Muscle of arm (tissue), 14 donors: ENCODE measurements at places on chromosomes 12 and 14. TPM values are rescaled to one million over a fixed set of nuclear protein-coding genes. Genes with fewer than 3 reads are reported as not detected.

- DNase-seq: no peak
Measured at GRCh38 chr12:93638954-93639353, 38.2 kb upstream of the CRADD start.

DNA sequence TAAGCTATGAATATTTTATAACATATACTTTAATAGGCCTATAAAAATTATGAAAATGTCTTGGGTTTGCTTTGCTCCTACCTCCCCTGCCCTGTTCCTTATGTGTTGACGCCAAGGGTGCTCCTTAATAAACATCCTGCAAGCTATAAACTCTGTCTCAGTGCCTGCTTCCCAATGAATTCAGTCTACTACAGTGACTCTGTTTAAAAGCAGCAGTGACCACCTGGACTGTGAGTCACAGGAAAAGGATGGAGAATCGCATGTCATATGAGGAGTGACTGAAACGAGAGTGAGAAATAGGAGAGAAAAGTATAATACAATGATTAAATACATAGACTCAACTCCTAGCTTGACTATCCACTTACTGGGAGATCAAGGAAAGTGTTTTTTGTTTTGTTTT is 41.1 kb upstream of the CFAP54 start:
- DNase-seq: no peak

- no peak for DNase-seq
Measured at GRCh38 chr12:3131129-3131528, 54.0 kb downstream of the TSPAN9 start.

DNA sequence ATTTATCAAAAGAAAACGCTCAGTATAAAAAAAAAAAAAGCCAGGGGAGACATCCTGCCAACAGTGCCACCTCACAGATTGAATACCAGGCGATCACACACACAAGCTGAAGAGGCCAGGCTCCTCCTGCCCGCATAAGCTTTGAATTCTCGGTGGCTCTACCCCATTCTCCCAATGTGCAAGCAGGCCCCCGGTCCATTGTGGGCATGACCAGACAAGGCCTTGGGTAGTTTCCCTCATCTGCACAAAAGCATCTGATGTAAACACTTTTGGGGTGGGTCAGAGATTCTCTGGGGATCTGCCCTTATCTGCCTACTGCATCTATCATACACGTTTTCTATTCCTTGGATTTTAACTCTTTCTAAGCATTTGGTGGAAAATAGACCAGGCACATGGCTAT is 16.2 kb downstream of the KLRF2 start:
- no peak for DNase-seq

GRCh38 chr12:89327486-89328094 is 24.7 kb downstream of the DUSP6 start:
- DNase-seq: no peak

GRCh38 chr12:104064842-104065427 is 604 bp downstream of the HCFC2 start:
- DNase-seq: peak; percentile 31

DNA sequence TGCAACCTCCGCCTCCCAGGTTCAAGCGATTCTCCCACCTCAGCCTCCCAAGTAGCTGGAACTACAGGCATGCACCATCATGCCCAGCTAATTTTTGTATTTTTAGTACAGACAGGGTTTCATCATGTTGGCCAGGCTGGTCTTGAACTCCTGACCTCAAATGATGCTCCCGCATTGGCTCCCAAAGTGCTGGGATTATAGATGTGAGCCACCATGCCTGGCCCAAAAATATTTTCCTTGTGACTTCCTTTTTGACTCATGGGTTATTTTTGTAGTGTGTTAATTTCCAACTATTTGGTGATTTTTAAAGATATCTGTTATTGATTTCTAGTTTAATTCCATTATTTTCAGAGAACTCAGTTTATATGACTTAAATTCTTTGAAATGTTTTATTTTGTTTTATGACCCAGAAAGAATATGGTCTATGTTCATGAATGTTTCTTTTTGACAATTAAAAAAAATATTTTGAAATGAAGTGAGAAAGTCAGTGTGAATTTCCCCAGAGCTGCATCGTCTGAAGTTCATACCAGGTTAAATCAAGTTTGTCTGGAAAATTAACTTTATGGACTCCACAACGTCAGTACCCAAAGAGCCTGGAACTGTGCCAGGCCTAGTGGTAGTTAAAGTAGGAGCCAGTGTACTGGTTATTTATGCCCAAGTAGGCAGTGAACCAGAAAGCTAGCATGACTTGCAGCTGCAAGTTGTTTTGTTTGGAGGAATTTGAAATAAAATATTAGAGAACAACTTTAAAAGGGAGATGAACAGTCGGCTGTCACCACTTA is 2.8 kb upstream of the CDKL1 start:
- no peak for DNase-seq

DNA sequence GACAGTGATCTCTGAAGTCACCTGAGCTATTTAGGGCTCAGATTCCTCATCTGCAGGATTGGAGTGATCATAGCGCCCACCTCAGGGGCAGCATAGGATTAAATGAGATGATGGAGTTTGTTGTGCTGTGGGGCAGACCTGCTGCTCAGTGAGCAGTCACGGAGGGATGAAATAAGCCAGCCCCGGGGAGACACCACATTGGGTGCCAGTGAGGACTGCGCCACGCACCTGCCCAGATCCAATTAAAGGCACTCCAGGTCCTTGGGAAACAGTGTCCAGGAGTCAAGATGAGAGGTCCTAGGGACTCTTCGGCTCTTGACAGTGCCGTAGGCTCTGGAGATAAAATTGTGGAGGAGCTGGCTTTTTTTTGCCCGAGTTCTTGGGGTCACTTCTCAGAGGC is 166.2 kb downstream of the ADGRD1 start:
- no peak for DNase-seq

- DNase-seq: no peak
Measured at GRCh38 chr14:73762375-73762822, 48.2 kb upstream of the PNMA1 start.

The CTSG gene
- 1.7 TPM for polyA plus RNA-seq

The SVOP gene
- polyA plus RNA-seq: 0.17 TPM

The IL26 gene
- not detected for polyA plus RNA-seq

The LMNTD1 gene
- not detected for polyA plus RNA-seq

The RFX4 gene
- polyA plus RNA-seq: not detected

The DHRS2 gene
- polyA plus RNA-seq: 0.18 TPM
